Stimulated activated CD4-positive, alpha-beta T cell treated with anti-CD3 and anti-CD28 coated beads, Interleukin-2, amount 100 ng/mL, for 24 hours (primary cell): ENCODE measurements at places on chromosomes 5 and 9.

- no peak for DNase-seq
Observed at GRCh38 chr9:123371228-123371584, 15.2 kb downstream of the CRB2 start.

DNA sequence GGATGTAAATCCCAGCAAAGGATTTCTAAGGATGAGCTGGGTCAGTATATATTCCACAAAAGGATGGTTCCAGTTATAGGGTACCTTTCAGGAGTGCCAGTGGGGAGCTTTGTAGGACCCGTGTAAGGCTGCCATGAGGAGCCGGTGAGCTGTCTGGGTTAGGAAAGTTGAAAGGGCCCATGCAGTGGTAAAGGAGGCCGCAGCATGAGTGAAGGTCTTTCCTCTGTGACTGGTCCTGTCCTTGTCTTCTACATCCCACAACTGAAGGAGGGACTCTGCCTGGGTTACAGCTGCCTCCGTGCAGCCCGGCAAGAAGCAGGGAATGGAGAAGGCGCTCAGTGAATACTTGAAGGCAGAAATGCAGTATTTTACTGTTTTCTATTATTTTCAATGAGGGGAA, 58.9 kb downstream of the HSPA4 start:
- DNase-seq, result no peak

- DNase-seq, result no peak
Observed at GRCh38 chr9:118643118-118643517, 726.1 kb downstream of the BRINP1 start.

GRCh38 chr5:174583071-174583470, 141.3 kb upstream of the MSX2 start:
- DNase-seq, result no peak

- no peak for DNase-seq
Observed at GRCh38 chr5:59798862-59799667, 94.5 kb downstream of the PDE4D start.

GRCh38 chr9:134456756-134457305, 130.6 kb downstream of the RXRA start:
- DNase-seq, result no peak

GRCh38 chr5:65862384-65862783, 64.0 kb upstream of the ERBIN start:
- no peak for DNase-seq

DNA sequence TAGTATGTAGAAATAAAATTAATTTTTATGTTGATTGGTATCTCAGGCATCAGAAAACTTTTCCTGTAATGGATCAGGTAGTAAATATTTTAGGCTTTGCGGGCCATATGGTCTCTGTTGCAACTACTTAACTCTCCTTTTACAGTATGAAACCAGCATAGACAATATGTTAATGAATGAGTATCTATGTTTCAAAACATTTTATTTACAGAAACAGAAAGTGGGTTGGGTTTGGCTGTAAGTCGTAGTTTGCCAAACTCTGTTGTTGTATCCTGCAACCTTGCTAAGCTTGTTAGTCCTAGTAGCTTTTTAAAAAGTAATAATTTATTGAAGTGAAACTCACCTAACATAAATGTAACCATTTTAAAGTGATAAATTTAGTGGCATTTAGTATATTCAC, 132.1 kb downstream of the NR3C1 start:
- DNase-seq, result no peak

- no peak for DNase-seq
Observed at GRCh38 chr9:129857207-129857606, 21.9 kb downstream of the USP20 start.

- DNase-seq, result no peak
Observed at GRCh38 chr5:169856571-169856970, 123.7 kb downstream of the INSYN2B start.

- no peak for DNase-seq
Observed at GRCh38 chr5:98593418-98593817, 180.0 kb upstream of the RGMB start.

- no peak for DNase-seq
Observed at GRCh38 chr5:149799119-149799623, 69.1 kb downstream of the PPARGC1B start.

DNA sequence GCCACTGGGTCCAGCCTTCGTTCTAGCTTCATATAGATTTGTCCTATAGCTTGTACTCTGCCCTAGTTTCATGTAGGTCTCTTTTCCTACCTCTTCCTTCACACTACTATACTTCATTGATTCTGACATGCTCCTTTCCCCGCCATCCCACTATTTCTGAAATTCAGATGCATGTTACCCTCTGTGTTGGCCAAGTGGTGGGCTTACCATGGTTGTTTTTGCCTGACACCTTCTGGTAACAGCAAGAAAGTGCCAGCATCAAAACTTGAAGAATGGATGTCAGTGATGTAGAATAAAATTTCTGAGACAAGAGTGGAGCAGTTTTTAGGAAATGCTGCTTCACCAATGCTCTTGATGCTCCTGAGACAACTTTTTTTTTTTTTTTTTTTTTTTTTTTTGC, 19.5 kb upstream of the SERINC5 start:
- no peak for DNase-seq

GRCh38 chr9:107036367-107036766, 173.4 kb downstream of the ZNF462 start:
- DNase-seq, result no peak

DNA sequence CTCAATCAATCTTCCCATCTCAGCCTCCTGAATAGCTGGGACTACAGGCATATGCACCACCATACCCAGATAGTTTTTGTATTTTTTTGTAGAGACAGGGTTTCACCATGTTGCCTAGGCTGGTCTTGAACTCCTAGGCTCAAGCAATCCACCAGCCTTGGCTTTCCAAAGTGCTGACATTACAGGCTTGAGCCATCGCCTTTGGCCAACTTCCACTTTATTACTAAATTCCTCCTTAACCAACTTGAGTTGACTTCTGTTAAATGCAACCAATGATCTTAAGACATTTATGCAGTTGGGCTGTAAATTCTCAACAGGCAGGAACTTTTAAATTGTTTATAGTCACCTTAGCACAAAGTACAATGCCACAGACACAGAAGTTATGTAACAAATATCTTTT, 2.8 kb downstream of the LARS1 start:
- DNase-seq, result no peak

- DNase-seq, result peak; percentile 23
Observed at GRCh38 chr5:76180814-76181805, 97.9 kb downstream of the SV2C start.

DNA sequence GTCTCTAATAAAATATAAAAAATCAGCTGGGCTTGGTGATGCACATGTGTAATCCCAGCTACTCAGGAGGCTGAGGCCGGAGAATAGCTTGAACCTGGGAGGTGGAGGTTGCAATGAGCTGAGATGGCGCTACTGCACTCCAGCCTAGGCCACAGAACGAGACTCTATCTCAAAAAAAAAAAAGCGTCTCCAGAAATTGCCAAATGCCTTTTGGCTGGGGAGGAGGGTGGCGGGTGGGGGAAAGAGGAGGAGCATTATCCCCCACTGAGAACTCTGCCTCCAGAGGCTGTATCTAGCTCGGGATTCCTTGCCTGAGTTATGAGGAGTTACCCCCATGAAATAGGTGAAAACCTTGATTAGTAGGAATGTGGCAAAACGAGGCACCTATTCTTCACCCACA, 4.8 kb downstream of the ROPN1L start:
- no peak for DNase-seq

DNA sequence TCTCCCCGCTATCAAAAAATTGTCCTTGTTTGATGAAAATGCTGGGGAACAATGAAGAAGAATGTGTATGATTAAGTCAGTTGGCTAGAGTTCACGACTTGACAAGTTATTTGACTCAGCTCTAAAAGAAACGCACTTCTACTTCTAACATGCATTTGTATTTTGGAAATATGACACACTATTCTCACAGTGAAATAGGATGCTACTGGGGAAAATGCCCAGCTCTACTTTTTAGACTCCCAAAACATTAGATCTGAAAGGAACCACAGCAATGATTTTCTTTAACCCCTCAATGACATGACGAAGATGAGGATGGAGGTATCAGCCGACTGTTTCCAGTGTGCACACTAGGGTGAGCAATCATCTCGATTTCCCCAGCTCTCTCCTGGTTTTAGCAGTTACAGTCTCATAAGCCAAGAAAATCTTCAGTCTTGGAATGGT, 83.6 kb upstream of the PCSK1 start:
- no peak for DNase-seq

GRCh38 chr9:123311250-123311752, 42.9 kb upstream of the STRBP start:
- no peak for DNase-seq

DNA sequence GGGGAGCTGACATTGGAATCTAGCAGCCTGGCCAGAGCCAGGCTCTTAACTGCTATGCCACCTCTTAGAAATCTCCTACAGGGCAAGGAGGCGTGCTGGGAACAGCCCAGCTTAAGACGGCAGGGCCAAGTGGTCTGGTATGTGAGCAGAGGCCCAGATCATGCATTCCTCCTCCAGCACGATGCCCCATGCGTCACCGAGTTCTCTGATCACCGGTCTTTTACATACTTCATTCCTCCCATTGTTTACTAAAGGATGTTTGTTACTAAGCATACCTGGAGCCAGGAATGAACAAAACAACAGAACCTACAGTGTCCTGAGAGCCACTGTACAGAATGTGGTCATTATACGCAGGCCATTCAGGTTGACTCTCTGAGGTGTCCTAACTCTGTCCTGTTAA, 73.8 kb downstream of the TRIO start:
- no peak for DNase-seq

DNA sequence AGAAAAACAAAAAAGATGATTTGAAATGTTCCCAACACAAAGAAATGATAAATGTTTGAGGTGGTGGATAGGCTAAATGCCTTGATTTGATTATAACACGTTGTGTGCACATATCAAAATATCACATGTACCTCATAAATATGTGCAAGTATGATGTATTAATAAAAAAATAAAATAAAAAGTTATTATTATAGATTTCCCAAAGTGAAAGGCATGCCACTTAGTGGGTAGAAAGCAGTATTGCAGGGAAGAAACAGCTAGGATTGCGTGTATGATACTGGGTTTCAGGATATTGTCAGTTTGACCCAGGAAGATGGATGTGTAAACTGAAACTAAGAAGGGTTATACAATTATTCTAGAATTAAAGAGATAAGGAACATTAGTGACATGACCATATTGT, 3.6 kb upstream of the TMEM38B start:
- DNase-seq, result no peak

DNA sequence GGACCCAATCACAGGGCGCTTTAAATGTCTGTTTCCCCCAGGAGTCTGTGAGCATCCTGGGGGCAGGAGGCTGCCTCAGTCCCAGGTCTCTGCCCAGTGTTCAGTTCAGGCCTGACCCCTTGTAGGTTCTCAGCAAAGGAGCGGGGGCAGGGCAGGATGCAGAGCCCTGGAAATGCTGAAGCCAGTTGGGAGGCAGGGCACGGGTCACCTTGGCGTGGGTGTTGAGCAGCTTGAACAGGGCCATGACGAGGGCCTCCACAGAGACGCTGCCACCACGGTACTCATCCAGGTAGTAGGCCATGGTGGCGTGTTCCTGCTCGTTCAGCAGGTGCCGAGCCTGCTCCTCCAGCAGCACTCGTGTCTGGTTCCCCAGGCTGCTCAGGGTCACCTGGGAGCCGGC, 36.3 kb upstream of the AKNA start:
- no peak for DNase-seq

DNA sequence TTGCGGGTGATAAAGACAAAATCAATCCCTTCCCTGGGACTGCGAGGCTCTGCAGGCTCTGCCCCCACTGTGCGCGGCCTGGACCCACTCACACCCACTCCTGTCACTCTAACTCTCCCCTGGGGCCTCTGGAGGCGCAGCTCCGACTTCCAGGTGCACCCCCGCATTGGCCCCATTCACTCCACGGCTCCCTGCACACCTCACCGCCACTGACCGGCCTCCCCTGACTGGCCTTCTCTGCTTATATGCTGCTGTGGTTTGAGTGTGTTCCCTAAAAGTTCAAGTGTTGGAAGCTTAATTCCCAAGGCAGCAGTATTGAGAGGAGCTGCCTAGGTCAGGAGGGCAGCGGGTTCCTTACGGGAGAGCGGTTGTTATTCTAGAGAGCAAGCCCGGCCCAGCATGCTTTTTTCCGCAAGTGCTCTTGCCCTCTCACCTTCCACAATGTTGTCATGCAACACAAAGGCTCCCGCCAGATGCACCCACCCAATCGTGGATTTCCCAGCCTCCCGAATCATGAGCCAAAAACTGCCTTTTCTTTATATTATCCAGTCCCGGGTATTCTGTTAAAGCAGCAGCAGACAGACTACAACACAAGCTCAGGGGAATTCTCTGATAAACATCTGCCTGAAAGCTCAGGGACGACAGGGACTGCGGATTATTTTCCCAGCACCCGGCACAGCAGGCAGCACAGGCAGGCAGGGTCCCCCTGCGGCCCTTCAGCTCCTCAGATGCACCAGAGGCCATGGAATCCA, 73.5 kb upstream of the LRRTM2 start:
- no peak for DNase-seq

GRCh38 chr5:69268899-69269298, 34.2 kb downstream of the CDK7 start:
- DNase-seq, result no peak

- no peak for DNase-seq
Observed at GRCh38 chr9:21871256-21871975, 69.0 kb downstream of the MTAP start.

GRCh38 chr5:176891331-176891958, 7.7 kb downstream of the HK3 start:
- DNase-seq, result no peak

DNA sequence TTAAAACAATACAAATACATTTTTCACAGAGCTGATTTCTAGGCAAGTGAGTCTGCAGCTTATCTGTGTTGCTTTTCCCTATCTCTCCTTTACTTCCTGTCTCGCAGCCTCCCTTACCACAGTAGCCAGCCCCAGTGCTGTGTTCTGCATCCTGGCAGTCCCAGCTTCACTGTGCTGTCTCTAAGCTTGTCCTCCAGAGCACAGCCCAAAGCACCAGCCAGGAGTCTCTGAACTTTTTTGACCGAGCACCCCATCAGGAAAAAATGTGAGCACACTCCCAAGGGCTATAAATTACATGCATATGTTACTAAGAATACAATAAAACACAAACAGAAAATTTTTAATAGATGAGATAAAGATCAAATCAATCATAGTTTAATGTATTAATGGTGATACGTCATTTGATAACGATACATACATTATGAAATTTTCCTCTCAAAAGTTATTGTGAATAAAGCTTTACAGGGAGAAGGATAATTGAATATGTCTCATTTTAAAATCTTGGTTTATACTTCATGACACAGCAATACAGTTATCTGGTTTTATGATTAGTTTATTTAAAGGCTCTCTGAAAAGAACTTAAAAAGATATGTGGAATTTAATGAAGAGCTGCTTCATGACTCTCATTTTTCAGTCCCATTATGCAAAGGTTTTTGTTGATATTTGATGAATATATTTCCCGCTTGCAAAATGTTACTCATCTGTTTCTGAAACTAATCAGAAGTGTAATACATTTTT, 7.3 kb upstream of the RHOBTB3 start:
- no peak for DNase-seq

DNA sequence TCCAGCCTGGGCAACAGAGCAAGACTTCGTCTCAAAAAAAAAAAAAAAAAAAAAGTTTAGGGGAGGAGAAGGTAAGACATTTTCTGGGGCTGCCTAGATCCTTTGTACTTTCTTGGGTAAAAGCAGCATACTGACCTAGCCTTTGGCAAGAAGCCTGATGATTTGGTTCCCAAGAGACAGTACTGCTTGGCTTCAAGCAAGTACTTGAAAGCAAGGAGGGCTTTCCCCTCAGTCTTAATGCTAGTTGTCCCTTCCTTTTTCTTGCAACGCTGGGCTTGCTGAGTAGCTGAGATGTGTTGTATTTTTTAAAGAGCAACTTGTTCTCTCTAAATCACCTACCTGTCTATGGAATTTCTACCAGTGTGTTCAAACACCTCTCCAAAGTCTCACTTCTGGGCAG, 76.2 kb downstream of the INSYN2B start:
- DNase-seq, result no peak
